ENCODE measurements at places on chromosomes 1 and 21.

DNA sequence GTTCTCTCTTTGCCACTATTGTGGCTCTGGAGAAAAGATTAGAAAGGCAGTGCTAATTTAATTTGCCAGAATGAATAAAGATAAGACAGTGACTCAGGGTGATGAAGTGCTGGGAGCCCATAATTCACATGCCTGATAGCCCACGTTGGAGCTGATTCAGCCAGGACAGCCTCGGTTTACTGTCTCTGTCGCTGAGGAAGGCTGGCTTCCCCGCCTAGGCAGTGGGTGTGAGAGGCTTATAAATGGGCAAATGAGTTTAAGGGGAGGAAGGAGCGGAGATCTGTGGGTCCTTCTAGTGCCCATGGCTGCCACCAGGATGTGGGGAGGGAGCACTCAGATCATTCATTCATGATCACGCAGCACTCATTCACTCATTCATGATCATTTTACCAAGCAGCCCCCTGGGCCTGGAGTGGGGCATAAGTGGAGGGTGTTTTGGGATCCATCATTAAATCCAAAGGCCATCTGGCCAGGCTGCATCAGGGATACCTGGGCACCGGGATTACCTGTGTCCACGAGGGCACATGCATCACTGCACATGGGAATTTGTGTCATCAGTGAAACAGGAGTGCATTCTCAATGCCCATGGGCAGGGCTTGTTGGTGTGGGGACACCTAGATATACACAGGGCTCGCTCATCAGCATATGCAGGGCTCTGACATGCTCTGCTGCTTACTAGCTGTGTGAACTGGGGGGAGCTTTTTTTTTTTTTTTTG lies 315.4 kb downstream of the MATN1 start:
- DNase-seq: no peak

DNA sequence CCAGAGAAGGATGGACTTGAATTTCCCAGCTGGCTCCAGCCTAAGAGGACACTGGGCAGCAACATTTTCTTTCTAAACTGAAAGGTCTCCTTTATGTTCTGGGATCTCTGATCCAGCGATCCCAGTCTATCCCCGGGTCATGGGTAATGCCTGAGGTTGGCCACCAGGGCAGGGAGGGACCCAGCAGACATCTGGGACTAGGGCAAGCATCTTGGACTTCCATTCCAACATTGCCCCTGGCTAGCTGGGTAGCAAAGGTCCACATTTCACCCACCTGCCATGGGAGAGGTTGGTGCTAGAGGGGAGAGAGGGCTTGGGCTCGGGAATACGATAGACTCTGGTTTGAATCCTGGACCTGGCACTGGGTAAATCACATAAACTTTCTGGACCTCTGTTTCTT lies 84.6 kb downstream of the LRRN2 start:
- DNase-seq: no peak

- DNase-seq: no peak
Observed at GRCh38 chr1:212451416-212452322, 18.9 kb downstream of the NENF start.

DNA sequence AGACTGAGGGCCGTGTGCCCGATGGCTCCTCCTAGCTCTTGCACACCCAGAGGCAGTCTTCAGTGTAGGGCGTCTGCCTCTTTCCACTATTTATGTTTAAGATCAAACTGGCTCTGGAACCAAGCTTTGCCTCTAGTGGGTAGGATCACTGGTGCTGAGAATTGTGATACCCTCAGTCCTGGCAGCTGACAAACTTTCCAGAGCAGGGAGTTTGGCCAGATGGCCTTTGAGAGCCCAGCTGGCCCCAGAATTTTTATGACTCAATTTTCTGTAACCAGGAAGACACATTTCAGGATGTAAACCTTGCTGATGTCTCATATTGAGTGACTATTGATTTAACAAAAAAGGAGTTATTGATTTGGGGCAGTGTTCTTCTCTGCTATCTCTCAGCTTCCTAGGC lies 6.7 kb downstream of the COQ8A start:
- no peak for DNase-seq

DNA sequence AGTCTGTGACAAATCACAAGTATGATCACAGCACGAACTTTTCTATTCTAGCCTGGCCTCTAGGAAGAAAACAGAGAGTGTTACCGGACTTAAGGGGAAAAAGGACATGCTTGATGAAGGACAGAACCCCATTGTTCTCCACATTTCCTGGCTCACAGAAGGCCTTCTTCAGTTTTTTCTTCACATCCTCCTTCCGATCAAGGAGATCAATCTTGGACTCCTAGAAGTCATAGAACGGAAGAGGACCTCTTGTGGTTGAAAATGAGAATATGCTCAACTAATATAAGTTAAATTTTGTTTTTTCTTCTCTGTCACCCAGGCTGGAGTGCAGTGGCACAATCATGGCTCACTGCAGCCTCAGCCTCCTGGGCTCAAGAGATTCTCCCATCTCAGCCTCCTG lies 30.3 kb downstream of the YARS1 start:
- no peak for DNase-seq

- DNase-seq: peak; percentile 79
Observed at GRCh38 chr1:38741341-38741740, 118.2 kb downstream of the RRAGC start.

GRCh38 chr1:202811296-202812175 lies 782 bp downstream of the PCAT6 start:
- peak; percentile 66 for DNase-seq

DNA sequence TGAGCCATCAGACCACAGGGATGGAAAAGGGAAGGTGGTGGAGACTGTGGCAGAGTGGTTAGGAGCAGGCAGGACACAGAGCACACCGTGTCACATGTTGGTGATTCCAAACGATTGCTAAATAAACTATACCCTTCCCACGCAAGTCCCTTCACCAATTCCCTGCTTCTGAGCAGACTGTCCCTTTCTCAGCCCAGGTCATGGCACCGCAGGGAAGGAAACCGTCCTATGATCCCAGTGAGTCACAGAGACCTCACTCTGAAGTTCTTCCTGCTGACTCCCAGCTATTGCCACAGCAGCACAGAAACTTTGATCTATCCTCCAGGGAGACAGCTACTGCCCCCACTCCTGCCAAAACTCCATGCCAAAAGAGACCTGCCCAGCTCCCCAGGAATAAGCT lies 19.2 kb downstream of the RIMS3 start:
- no peak for DNase-seq

DNA sequence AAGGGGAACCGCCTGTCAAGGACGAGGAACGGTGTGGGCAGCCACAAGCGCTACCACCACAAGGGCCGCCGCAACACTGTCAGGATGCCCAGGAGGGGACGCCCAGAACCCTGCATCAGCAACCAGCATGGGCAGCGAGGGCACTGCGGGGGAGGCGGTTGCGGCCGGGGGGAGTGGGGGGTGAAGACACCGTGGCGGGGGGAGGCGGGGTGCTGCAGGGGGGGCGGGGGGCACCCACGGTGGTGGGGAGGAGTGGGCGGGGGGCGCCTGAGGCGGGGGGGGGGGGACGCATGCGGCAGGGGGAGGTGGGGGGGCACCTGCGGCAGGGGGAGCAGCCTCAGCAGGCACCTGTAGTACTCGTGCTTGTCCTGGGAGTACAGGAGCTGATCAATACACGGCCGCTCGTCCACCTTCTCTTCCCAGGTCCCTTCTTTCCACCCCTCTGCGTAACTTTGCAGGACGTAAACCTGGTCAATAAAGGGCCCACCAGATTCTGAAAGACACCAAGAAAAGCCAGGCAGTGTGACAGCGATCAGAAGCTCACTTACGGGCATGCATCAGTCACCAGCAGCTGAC lies 4.6 kb downstream of the POFUT2 start:
- DNase-seq: peak; percentile 45

DNA sequence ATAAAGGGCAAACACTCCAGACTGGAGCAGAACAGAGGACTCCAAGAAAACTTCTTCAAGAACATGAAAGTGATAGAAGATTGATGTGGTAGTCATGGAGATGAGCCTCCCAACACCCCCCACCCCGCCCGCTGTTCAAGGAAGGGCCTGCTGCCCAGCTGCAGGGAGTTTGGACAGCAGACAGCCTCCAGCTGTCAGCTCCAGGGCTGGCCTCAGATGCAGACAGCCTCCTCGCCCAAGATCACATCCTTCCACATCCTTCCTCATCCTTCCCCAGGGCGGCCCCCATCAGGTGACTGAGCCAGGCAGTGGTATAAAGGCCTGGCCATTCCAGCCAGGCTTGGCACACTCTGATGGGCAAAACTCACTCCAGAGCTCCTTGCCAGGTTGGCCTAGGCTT lies 24.6 kb downstream of the HMGN2 start:
- DNase-seq: no peak

DNA sequence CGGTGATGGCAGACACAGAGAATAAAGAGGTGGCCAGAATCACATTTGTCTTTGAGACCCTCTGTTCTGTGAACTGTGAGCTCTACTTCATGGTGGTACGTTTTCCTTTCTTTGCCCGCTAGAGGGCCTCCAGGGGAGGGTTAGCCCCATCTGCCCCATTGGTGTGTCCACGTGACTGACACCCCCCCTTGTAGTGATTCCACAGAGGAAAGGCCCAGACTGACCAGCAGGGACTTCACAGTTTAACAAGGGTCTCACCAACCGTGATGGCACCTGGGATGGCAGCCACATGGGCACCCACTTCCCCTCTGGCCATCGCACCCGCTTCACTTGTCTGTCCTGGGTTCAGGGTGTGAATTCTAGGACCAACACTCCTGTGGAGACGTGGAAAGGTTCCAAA lies 22.3 kb upstream of the SARS1 start:
- no peak for DNase-seq

DNA sequence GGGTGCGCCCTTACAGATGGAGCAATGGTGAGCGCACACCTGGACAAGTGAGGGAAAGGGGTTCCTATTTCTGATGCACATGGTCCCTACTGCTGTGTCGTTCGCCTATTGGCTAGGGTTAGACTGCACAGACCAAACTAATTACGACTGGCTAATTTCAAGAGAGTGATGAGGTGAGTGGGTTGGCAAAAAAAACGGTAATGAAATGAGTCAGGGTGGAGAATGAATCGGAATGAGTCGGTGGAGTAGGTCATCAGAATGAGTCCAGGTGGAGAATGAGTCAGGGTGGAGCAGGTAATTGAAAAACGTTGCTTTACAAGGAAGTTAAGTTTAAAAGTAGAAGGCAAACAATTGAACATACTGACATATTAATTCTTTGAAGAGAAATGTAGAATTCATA lies 79.8 kb downstream of the WDR4 start:
- DNase-seq: no peak

DNA sequence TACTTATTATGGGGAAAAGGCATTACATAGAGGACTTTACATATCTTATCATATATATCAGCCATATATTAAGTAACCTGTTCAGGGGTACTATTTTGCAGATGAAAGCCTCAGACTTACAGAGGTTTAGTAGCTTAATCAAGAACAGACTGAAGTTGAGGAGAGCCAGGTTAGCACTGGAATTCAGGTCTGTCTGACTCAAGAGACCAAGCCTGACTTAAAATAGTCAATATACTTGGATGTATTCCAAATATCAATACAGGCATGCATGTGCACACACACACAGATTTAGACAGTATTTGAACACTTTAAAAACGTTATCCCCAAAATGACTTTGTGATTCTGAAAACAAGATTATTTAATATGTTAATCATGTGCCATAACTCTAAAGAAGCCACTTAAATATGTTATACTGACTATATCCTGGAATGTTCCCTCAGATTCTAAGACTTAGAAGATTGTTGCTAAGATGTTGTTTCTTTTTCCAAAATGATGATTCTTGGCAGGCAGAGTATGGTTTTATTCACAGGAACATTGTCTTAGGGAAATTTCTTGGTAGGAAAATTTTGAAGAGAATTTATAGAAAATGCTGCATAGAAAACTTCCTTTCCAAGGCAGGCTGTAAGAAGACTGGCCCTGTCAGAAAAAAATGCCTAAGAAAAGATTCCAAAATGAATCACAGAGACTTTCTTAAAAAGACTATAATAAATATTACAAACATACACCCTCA lies 61.6 kb downstream of the ADAMTS1 start:
- DNase-seq: no peak

DNA sequence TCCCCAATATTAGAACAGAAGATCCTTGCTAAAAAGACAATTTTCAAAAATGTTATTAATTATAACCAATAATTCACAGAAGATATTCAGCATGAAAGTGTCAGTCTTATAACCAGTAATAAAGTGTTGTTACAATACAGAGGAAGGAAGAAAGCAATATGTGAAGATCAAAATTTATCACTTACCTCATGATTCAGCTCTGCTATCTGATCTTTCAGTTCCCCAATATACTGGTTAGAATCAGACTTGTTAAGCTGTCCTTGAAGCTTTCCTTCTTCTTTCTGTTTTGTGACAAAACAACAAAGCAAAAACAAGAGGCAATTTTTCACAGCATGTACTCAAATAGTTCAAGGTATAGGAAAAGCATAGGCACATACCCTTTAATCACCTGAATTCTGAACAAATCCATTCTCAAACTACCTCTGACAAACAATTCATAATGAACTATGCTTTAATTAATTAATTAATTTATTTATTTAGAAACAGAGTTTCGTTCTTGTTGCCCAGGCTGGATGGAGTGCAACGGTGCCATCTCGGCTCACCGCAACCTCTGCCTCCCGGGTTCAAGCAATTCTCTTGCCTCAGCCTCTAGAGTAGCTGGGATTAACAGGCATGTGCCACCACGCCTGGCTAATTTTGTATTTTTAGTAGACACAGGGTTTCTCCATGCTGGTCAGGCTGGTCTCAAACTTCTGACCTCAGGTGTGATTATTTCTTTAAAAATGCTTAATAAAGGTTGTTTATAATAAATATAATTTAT lies 76.9 kb upstream of the GFI1 start:
- no peak for DNase-seq

- no peak for DNase-seq
Observed at GRCh38 chr1:63746129-63746864, 27.5 kb upstream of the ROR1 start.

GRCh38 chr1:91876781-91877573 lies 9.0 kb downstream of the TGFBR3 start:
- DNase-seq: no peak

DNA sequence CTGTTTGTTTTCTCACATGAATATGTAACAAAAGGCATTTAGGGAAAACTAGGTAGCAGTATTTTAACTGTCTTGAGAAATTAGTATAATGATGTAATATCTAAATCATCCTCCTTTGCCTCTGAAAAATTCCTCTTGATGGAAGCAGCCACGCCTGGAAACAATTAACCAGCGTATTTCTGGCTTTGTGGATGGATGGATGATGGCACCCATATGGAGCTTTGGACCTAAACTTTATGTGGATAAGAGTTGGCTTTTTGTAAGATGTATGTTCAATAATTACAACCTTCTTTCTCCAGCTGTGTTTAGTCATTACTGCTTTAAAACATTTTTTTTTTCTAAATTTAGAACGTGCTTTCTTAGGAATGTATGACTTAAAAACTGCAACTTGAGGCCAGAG lies 12.7 kb downstream of the CDCA8 start:
- DNase-seq: no peak

Data from right cardiac atrium (tissue), 5 donors.